ENCODE measurements at places on chromosomes 16 and 17.

GRCh38 chr17:72602517-72603419 is 481.9 kb downstream of the SOX9 start:
- no peaks in the 10 kb centered on the region for H3K36me3 ChIP-seq
- DNase-seq, result peak; percentile 73
- peaks cover 16% of the 10 kb centered on the region for H3K4me1 ChIP-seq
- H3K27me3 ChIP-seq, result no peaks in the 10 kb centered on the region
- H3K4me3 ChIP-seq, result no peak overlapping the region
- H3K27ac ChIP-seq, result peak overlapping the region; percentile 13

DNA sequence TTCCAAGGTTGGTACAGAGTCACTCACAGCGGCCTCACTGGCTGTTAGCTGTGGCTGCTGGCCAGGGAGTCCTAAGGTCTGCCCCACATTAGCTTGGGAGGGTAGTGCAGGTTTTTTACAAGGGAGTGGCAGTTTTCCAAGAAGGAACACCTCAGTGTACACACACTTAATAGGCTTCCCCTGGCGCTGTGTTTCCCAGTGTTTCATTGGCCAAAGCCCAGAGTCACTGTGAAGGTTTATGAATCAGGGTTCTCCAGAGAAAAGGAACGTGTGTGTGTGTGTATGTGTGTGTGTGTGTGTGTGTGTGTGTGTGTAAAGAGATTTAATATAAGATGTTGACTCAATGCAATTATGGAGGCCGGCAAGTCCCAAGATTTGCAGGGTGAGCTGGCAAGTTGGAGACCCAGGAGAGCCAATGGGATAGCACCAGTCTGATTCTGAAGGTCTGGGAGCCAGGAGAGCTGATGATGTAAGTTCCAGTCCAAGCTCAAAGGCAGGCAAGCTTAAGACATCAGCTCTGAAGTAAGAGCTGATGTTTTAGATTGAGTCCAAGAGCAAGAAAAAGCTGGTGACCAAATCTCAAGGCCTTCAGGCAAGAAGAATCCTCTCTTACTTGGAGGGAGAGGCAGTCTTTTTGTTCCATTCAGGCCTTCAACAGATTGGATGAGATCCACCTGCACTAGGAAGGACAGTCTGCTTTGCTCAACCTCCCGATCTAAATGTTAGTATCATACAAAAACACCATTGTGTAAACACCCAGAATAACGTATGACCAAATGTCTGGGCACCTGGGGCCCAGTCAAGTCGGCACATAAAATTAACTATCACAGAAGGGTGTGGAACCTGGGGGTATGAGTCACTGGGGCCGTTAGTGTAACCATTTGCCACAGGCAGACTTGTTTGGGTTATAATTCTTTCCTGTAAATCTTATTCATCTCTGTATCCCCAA is 206.8 kb downstream of the PRKCA start:
- no peaks in the 10 kb centered on the region for H3K36me3 ChIP-seq
- H3K4me1 ChIP-seq, result peaks cover 24% of the 10 kb centered on the region
- H3K27ac ChIP-seq, result peak overlapping the region; percentile 70
- DNase-seq, result peak; percentile 90
- no peak overlapping the region for H3K4me3 ChIP-seq
- no peaks in the 10 kb centered on the region for H3K27me3 ChIP-seq

DNA sequence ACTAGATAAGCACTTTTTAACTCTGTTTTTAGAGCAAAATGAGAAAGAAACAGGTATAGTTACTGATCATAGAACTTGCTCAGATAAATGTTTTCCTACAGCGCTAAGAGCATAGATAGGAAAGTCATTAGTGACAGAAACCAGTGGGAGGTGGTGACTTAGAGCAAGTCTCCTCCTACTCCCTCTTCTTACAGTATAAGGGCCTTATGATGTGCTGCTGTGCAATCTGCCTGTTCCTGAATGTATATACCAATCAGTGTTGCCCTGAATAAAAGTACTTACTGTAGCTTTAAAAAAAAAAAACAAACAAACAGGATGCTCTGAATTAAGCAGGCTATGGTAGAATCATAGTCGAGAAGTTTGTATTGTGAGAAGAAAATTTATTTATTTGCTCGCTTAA is 23.3 kb upstream of the RASL10B start:
- H3K4me1 ChIP-seq, result peaks cover 2% of the 10 kb centered on the region
- H3K4me3 ChIP-seq, result no peak overlapping the region
- no peak for DNase-seq
- H3K36me3 ChIP-seq, result peaks cover 17% of the 10 kb centered on the region
- H3K27ac ChIP-seq, result no peak overlapping the region
- H3K27me3 ChIP-seq, result no peaks in the 10 kb centered on the region

DNA sequence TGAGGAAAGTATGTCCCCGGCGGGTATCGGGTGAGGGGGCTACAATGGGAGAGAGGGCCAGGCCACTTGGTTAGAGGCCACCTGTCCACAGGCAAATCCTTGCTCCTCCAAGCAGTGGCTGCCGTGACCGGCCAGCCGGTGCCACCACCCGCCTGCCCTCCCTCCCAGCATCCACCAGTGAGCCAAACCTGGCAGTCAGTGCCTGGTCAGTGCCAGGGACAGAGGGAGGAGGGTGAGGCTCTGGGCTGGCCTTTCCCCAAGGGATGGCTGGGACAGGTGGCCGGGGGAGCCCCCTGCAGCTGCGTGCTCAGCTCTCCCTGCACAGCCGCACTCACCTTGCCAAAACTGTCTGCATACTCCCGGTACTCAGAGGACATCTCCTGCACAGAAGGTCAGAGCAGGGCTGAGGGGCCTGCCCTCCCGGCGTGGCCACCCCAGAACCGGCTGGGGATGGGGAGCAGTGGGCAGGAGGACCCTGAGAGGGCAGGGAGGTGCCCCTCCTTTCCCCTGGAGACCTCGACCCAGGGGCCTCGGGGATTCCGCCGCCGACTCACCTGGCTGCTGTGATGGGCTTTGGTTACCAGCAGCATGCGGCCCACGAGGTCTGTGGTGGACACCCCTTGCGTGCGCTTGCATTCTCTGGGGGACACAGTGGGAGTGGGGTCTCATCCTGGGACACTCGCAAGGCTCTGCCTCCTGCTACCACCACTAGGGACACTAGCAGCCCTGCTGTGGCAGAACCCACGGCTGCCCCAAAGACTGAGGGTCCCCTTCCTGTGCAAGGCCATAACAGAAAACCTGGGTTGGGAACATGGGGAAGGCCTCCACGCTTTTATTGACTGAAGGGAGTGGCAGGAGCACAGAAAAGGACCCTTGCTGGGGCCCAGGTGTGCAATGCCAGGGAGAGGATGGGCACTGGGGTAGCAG is 3.7 kb downstream of the PCYT2 start:
- peaks cover 5% of the 10 kb centered on the region for H3K4me1 ChIP-seq
- H3K27me3 ChIP-seq, result no peaks in the 10 kb centered on the region
- peaks cover 20% of the 10 kb centered on the region for H3K36me3 ChIP-seq
- H3K4me3 ChIP-seq, result no peak overlapping the region
- H3K27ac ChIP-seq, result no peak overlapping the region

DNA sequence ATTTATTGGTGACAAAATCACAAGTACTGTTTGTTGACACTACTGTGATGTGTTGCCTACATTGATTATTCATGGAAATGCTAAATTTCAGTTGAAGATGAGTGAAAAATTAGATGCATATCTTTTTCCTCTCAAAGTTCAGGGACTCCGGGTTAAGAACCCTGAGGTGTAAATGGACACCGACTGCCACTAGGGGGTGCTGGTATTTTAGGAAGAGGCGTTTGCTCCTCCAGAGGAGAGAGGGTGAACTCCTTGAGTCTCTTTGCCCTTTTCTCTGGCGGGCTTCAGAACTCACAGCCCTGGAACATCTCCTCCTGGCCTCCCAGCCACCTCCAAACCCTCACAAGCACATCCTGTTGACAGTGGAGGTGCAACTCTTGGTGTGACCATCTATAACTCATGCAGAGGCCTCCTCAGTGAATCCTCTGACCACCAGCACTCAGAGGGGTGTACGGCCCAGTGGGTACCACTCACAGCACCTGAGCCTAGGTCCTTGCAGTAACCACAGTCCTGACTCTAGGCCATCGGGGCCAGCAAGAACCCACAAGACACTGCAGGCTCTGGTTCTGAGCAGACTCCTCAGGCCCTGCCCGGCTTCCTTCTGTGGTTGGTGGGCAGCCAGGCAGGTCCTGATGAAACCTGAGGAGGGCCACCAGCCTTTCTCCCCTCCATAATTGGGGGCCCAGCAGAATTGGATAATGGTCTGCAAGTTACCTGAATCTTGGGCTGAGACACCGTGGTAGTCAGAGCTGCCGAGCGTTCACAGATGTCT is 26.2 kb upstream of the PIK3R5 start:
- H3K27ac ChIP-seq, result no peak overlapping the region
- no peak overlapping the region for H3K4me3 ChIP-seq
- no peaks in the 10 kb centered on the region for H3K36me3 ChIP-seq
- H3K27me3 ChIP-seq, result no peaks in the 10 kb centered on the region
- no peaks in the 10 kb centered on the region for H3K4me1 ChIP-seq

- no peak overlapping the region for H3K27ac ChIP-seq
- H3K27me3 ChIP-seq, result peaks cover 13% of the 10 kb centered on the region
- no peak overlapping the region for H3K4me3 ChIP-seq
- no peaks in the 10 kb centered on the region for H3K36me3 ChIP-seq
- peak; percentile 11 for DNase-seq
- H3K4me1 ChIP-seq, result no peaks in the 10 kb centered on the region
Measured at GRCh38 chr17:36703860-36704266, 102.5 kb downstream of the MRM1 start.

DNA sequence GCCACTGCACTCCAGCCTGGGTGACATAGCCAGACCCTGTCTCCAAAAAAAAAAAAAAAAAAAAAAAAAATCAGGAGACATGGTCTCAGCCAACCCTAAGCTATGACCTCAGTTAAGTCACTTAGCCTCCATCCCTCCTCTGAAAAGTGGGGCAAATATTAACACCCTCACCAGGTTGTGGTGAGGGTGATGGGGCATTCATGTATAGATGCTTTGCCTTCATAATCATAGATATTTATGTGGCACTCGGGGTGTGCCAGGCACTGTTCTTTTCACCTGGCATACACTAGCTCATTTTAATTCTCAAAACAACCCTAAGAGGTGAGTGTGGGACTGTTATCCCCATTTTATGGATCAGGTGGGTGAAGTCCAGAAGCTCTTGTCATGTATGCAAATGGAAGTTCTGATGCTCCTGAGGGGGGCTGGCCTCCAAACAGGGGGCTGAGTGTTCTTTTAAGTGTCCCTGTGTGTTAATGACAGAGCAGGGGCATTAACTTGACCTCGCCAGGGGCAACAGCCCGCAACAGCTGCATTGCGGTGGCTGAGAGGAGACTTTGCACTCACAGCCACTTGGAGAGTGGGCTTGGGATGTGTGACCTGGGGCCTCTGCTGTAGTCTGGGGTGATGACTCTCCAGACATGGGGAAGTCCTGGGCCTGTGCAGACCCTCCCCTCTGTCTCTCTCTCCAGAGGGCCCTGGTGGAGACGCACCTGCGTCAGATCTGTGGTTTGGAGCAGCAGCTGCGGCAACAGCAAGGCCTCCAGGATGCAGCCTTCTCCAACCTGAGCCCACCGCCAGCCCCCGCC is 4.1 kb downstream of the TBKBP1 start:
- H3K36me3 ChIP-seq, result peaks cover 25% of the 10 kb centered on the region
- H3K27ac ChIP-seq, result no peak overlapping the region
- H3K4me1 ChIP-seq, result peaks cover 8% of the 10 kb centered on the region
- no peaks in the 10 kb centered on the region for H3K27me3 ChIP-seq
- no peak for DNase-seq
- H3K4me3 ChIP-seq, result no peak overlapping the region

- no peak overlapping the region for H3K4me3 ChIP-seq
- no peak for DNase-seq
Measured at GRCh38 chr17:21375162-21375560, 996 bp upstream of the KCNJ12 start.

GRCh38 chr17:42246515-42246914 is 29.7 kb downstream of the STAT5B start:
- no peaks in the 10 kb centered on the region for H3K36me3 ChIP-seq
- H3K27me3 ChIP-seq, result no peaks in the 10 kb centered on the region
- peaks cover 3% of the 10 kb centered on the region for H3K4me1 ChIP-seq
- H3K4me3 ChIP-seq, result no peak overlapping the region
- peak; percentile 65 for DNase-seq

- H3K4me3 ChIP-seq, result no peak overlapping the region
- H3K27me3 ChIP-seq, result peaks cover 17% of the 10 kb centered on the region
- no peaks in the 10 kb centered on the region for H3K4me1 ChIP-seq
- no peaks in the 10 kb centered on the region for H3K36me3 ChIP-seq
- H3K27ac ChIP-seq, result no peak overlapping the region
Measured at GRCh38 chr17:45775576-45776011, 8.5 kb upstream of the CRHR1 start.

GRCh38 chr17:50145532-50146229 is 4.8 kb downstream of the PPP1R9B start:
- no peaks in the 10 kb centered on the region for H3K27me3 ChIP-seq
- peaks cover 44% of the 10 kb centered on the region for H3K36me3 ChIP-seq
- no peak for DNase-seq
- peaks cover 22% of the 10 kb centered on the region for H3K4me1 ChIP-seq
- no peak overlapping the region for H3K4me3 ChIP-seq
- no peak overlapping the region for H3K27ac ChIP-seq

GRCh38 chr17:39736319-39737165 is 1.2 kb upstream of the GRB7 start:
- no peak overlapping the region for H3K4me3 ChIP-seq
- no peaks in the 10 kb centered on the region for H3K36me3 ChIP-seq
- H3K4me1 ChIP-seq, result peaks cover 16% of the 10 kb centered on the region
- peaks cover 28% of the 10 kb centered on the region for H3K27me3 ChIP-seq
- no peak overlapping the region for H3K27ac ChIP-seq
- DNase-seq, result no peak

GRCh38 chr17:5899496-5900195 is 170.5 kb upstream of the WSCD1 start:
- H3K4me3 ChIP-seq, result no peak overlapping the region
- no peaks in the 10 kb centered on the region for H3K4me1 ChIP-seq
- no peaks in the 10 kb centered on the region for H3K27me3 ChIP-seq
- no peak overlapping the region for H3K27ac ChIP-seq

DNA sequence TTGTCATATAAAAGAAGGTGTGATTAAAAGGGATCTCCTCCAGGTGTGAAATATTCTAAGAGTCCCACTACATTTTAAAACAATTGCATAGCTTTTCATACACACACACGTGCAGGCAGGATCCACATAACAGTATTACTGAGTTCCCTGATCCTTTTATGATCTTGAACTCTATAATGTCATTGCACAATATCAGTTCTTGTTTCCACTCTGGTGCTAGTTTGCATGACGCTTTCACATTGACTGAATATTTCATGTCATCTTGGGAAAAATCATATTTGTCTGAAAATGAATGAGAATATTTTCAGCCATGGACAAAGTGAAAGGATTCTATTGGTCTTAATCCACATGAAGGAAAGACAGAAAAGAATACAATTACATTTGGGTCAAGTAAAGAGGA is 703.8 kb downstream of the CDH8 start:
- H3K27ac ChIP-seq, result no peak overlapping the region
- H3K36me3 ChIP-seq, result no peaks in the 10 kb centered on the region
- H3K4me1 ChIP-seq, result no peaks in the 10 kb centered on the region

DNA sequence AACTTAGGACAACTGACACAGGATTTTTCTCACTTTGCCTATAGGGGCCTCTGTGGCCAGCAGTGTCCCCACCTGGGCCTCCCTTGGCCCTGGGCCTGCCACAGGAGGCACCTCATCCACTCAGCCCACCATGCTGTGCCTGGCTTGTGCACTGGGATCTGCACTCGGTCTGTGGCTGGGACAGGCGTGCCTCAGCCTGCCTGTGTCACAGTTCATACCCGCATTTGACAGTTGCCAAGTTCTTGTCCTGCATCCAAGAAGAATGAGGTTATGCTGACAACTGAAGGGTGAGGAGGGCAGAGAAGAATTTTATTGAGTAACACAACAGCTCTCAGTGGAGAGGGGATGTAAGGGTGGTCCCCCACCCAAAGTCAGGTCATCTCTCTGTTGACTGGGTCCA is 36.0 kb downstream of the ZFP90 start:
- no peaks in the 10 kb centered on the region for H3K4me1 ChIP-seq
- no peak overlapping the region for H3K27ac ChIP-seq
- DNase-seq, result no peak
- no peaks in the 10 kb centered on the region for H3K36me3 ChIP-seq
- no peak overlapping the region for H3K4me3 ChIP-seq
- H3K27me3 ChIP-seq, result no peaks in the 10 kb centered on the region
